ENCODE measurements at places on chromosomes 1 and 21.

- no peak for DNase-seq
Observed at GRCh38 chr1:194537521-194537920, 1351.1 kb upstream of the B3GALT2 start.

DNA sequence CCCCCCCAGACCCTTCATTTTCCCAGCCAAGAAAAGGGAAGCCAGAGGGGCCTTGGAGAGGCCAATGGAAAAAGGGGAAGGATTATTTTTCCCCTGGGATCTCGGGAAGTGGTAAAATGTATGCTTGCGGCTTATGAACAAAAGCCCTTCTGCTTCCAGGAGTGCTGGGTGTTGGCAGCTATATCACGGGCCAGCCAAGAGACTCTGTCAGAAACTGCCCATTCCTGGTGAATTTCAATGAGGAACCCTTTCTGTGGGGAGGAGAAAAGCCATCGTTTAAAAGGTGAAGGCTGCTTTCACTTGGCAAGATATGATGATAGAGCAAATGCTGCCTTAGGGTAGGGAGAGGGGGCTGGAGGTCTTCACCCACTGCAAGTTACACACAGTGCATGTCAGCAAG, 69.7 kb upstream of the ZC3H12A start:
- no peak for DNase-seq

- no peak for DNase-seq
Observed at GRCh38 chr21:14591882-14592281, 45.8 kb upstream of the SAMSN1 start.

- DNase-seq, result no peak
Observed at GRCh38 chr1:151831605-151832004, at the start of gene RORC. Gene RORC, minus strand, starts transcription at chr1:151831802. Its CDS starts 38 bp downstream, at chr1:151831764.

DNA sequence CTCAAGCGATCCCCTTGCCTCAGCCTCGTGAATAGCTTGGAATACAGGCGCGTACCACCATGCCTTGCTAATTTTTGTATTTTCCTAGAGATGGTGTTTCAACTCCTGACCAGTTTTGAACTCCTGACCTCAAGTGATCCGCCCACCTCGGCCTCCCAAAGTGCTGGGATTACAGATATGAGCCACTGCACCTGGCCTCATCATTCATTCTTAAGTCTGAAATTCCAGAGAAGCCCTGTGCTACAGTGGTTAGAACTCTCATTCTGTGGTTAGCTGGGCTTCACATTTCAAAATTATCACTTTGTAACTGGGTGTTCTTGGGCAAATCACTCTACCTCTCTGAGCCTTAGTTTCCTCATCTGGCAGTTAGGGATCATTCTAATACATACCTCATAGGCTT, 86.1 kb upstream of the POU3F1 start:
- DNase-seq, result no peak
